ENCODE measurements at places on chromosomes 7 and 10.

- DNase-seq, result no peak
Measured at GRCh38 chr10:113094114-113094486, 144.1 kb downstream of the TCF7L2 start.

DNA sequence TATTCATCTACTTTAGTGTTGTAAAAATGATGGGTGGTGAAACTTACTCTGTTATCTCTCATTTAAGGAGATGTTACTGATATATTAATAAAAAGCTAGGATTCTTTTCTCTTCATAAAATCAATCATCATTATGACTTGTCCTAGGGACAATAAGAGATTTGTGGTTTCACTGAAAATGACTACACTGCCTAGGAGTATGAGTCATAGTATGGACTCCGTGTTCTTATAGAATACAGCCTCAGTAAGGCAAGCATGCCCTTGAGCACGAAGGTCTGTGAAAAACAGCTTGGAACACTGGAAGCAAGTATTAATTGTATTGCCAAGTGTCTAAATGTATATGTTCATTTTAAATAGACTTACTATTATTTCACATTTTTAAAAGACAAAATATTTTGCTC, 749.2 kb upstream of the PCDH15 start:
- DNase-seq, result no peak

- DNase-seq, result no peak
Measured at GRCh38 chr10:47058961-47059391, 147.7 kb downstream of the PTPN20 start.

GRCh38 chr7:41692251-41692650, 10.6 kb downstream of the INHBA start:
- no peak for DNase-seq

- DNase-seq, result no peak
Measured at GRCh38 chr10:2425320-2425719, 642.0 kb upstream of the PFKP start.

GRCh38 chr10:90965720-90966119, 44.8 kb upstream of the ANKRD1 start:
- DNase-seq, result no peak

GRCh38 chr7:74093671-74094223, 10.1 kb downstream of the LIMK1 start:
- DNase-seq, result peak; percentile 57

- DNase-seq, result peak; percentile 8
Measured at GRCh38 chr10:78515038-78515872, 481.6 kb downstream of the RPS24 start.

DNA sequence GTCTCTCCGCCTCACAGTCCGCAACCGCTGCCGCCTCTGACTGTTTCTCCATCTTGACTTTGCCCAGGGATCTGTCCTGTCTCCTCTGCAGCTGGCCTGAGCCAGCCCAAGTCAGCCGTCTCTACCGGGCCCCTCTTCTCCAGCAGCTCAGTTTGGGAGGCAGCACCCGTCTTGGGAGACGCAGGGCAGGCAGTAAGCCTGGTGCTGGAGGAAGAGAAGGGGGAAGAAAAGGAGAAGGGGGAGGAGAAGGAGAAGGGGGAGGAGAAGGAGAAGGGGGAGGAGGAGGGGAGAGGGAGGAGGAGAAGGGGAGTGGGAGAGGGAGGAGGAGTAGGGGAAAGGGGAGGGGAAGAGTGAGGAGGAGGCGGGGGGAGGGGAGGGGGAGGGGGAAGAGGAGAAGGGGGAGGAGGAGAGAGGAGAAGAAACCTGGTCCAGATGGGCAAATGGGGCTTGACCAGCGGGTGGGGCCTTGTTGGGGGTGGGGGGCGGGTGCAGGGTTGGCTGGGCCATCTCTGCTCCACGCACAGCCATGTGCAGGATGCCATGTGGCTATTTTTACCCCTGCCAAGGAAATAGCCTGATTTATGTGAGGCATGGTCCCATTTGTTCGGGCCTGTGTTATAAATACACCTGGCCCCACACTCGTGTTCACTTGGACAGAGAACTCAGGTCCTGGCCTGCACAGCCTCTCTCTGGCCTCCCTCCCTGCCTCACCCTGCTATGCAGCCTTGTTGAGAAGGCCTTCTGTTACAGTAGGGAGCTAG, 35.9 kb upstream of the FZD9 start:
- DNase-seq, result no peak

GRCh38 chr10:13627459-13628310, 40.9 kb downstream of the PRPF18 start:
- DNase-seq, result no peak

DNA sequence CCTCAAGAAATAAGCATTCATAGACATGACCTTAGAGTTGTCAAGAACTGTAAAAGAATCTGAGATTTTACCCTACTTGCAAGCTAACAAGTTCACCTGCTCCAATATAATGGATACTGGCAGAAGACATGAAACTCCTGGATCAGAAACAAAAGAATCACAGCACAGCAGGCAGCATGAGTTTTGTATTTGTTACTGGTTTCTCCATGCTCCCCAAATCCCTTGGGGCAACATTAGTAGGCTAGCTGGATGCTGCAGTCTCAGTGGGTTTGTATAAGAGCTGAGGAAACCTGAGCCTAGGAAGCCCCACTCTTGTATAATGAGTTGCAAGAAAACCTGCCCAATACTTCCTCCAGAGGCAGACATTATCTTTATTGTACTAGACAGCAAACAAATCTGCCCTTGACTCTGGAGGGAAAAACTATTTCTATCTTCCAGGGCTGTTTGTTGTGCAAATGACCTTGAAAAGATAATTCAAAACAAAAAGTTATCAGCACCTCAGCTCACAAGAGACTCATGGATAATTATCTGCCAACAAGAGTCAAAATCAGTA, 64.8 kb downstream of the ABLIM1 start:
- DNase-seq, result no peak

DNA sequence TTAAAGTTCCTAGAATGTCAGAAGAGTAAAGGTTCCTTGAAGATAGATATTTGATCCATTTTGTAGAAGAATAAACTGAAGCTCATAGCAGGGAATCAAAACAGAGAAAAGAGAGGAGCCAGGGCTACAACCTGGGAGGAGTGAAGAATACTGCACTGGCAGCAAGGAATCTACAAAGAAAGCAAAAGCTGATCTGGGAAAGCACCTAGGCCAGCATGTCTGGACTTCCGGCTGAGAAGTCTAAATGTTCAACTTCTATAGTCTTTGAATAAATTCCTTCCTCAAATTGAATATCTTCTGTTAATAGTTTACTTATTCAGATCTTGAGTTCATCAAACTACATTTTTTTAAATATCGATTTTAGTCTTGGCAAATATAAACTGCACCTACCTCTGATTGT, 78.2 kb downstream of the VPS41 start:
- no peak for DNase-seq

GRCh38 chr7:141228482-141228881, 154.6 kb downstream of the TMEM178B start:
- DNase-seq, result no peak

- no peak for DNase-seq
Measured at GRCh38 chr10:64682043-64682442, 1160.8 kb downstream of the REEP3 start.

GRCh38 chr7:77960336-77960735, 161.8 kb downstream of the PHTF2 start:
- DNase-seq, result no peak
